ENCODE measurements at places on chromosomes 12 and 14.
A peak's percentile ranks its signal among the peaks of the same experiment; 100 is the strongest.

DNA sequence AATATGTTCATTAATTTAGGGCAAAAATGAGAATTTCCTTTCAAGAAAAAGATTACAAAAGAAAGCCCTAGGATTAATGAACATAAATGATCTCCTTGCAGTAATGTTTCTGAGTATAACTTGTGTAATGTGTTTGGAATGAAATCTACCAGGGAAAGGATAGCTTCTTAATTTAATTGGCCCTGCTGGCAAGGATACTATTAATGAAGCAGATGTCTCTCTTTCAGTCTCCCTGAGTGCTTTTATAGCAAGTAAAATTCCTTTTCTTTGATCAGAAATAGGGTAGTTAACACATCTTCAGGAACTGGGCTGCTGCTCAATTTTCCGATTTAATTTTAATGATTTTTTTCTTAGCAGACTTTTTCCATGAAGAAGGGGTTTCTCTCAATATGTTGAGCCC, 379.4 kb upstream of the PDE3A start:
- DNase-seq, result peak; percentile 44

GRCh38 chr14:41457393-41457792, 149.3 kb upstream of the LRFN5 start:
- DNase-seq, result no peak

DNA sequence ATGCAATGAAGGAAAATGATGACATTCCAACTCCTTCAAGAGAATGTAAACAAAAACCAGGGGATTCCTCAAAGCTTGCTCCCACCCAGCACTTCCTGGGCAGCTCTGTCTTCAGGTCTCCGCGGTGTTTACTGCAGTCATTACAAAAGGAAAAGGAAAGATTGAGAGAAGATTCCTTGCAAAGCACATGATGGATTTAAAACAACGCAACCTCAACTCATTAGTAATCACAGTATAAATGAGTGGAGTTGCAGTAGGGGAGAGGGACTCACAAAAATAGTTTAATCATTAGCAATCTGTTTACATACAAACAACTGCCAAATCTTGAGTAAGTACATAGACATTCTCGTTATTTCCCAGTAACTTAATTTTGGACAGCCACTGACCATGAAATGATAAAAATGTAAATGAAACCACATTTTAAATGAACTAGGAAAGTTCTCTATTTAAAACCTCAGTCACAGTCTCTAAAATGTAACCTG, 49.7 kb upstream of the OVCH1 start:
- DNase-seq, result no peak

DNA sequence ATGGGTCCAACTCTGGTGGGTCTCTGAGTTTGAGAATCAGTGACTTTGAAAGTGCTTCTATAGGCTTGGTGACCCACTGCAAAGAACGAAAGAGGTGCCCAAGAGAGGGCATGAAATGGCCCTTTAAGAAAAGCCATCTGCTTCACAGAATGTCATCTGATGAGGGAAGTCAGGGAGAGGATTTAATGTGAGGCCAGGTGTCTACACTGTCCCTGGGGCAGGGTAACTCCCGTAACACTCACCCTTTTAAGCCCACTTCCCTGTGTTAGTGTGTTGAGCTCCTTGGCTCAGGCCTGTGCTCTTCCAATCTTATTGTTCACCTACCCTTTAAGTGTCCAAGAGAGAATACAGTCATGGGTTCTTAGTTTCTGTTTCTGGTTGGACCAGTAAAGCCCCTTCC, 16.4 kb upstream of the SRSF5 start:
- no peak for DNase-seq

DNA sequence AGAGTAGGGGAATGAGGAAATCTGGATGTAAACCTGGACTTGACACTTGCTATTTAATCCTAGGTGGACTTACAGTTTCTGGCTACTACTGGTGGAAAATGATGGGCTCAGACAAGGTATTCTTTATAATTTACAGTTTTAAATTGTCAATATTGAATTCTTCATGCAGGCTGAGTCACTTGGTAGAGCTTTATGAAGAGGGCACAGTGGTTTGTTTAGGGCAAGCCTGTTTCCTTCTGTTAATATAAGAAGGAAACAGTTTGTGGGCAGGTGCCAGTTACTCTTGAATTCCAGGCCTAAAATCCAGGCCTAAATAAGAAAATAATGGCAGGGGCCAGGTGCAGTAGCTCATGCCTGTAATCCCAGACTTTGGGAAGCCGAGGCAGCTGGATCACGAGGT, 355.8 kb upstream of the RGS6 start:
- no peak for DNase-seq

- no peak for DNase-seq
Measured at GRCh38 chr12:125140279-125141209, 75.3 kb downstream of the AACS start.

DNA sequence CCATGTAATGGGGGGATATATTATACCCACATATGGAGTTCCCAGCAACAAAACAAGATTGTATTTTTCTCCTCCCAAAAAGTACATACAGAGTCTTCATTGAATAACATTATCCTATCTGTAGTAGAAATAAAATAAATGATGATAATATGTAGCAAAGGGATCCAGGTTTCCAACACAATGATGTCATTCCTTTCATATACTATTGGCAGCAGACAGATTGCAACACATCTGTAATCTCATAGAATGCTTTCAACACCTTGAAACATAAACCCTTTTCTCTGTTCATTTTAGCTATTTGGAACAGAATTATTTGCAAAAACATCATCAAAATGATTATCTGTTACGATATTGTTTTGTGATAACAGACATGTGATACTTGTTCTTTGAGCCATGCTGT, 317.6 kb downstream of the DPF3 start:
- DNase-seq, result peak; percentile 35

DNA sequence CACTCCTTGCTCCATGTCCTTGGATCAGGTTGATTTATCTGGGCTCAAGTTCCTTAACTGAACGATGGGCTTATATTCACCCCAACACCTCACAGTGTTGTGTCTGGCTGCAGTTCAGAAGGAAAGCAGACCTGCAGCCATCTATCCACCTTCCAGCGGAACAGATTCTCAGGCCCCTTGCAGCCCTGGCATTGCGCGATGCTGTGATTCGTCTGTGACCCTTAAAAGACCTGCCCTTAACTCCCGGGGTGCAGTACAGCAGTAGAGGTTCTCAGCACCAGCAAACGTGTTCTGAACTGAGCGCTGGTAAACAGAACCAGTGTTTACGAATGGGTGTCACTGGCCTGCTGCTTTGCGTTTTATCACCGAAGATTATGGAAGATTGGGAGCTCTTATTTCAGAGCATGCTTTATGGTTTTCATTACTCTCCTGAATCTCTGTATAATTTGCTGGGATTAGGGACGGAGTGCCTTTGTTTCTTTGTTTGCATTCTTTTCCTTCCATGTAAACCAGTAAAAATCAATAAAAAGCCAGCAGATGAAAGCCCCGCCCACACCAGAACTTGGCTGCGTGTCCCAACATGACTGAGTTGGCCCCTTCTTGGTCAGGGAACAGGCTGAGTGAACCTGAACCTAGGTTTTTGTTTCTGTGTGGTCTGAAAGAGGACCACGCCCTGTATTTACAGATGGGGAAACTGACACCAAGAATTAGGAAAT, 286.7 kb upstream of the CRY1 start:
- no peak for DNase-seq

DNA sequence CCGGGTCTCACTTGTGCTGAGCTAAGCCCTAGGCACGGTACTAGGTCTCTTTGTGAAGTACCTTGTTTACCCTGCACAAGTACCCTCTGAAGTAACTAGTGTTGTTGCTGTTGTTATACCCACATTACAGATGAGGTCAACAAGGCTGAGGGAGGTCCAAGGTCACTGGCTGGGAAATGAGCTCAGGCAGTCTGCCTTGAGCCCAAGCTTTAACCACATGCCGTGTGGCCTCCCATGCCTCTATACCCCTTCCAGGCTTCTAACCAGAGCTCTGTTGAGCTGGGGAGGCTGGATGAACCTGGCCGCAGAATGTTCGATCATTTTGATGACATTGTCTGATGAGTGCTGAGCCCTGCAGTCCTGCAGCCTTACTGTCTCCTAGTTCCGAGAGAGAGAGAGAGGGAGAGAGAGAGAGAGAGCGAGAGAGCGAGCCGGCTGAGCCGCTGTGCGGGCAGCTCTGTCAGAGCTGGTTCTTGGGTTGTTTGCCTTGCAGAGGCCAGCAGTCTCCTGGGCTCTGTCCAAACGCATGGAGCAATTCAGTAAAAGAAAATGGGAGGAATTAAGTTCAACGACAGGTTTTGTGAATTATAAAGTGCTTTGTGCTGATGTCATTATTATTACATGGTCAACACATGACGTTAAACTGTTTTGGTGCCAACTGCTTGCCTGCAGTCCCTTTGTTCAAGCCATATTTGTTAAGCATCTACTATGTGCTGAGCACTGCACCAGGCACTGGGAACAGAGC, 13.1 kb downstream of the JDP2 start:
- no peak for DNase-seq

DNA sequence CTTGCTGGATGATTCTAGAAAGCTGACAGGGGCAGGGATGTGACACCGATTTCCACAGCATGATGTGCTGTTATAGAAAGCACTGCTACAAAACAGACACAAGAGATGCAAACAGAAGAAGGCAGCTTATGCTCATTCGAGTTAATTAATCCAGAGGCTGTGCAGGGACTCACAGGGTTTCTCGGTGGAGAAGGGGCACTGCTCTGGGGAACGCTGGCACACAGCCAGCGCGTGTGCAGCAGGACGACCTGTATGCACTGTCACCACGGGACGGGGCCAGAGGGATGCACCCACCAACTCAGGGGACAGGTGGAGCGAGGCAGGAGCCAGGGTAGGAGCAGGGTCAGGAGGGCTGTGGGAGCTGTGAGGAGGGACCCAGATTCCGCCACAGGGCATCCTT, 143.5 kb downstream of the RIMBP2 start:
- no peak for DNase-seq

DNA sequence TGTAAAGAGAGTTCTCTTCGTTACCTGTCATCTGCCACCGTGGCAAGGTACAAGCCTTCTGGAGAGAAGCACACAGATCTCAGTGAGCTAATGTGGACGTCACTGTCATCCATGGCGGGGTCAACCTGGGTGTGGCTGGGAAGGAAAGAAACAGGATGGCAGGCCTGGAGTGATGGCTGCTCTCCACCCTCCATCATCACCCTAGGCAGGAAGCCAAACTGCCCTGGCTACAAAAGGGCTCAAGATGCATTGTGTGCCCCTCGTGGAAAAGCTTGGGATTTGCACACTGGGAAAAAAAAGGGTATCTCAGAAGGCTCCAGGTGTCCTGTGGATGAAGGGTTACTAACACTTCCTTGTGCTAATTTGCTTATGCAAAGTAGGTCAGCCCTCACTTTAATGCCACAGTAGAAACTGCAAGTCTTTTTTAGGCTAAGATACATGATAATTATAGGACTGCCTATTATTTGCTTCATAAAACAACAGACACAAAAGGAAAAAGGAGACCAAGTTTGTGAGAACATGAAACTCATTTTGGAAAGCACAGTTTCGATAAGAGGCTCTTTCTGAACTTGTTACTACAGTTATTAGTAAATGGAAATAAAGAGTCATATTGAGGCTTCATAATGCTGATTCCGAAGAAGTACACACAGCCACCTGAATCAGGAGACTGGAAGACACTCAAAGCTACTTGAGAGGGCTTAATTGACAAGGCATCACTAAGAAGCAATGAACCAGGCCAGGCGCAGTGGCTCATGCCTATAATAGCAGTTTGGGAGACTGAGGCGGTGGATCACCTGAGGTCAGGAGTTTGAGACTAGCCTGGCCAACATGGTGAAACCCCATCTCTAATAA, 18.9 kb downstream of the RFC5 start:
- no peak for DNase-seq

GRCh38 chr12:69102856-69103255, 136.5 kb upstream of the CPSF6 start:
- no peak for DNase-seq

DNA sequence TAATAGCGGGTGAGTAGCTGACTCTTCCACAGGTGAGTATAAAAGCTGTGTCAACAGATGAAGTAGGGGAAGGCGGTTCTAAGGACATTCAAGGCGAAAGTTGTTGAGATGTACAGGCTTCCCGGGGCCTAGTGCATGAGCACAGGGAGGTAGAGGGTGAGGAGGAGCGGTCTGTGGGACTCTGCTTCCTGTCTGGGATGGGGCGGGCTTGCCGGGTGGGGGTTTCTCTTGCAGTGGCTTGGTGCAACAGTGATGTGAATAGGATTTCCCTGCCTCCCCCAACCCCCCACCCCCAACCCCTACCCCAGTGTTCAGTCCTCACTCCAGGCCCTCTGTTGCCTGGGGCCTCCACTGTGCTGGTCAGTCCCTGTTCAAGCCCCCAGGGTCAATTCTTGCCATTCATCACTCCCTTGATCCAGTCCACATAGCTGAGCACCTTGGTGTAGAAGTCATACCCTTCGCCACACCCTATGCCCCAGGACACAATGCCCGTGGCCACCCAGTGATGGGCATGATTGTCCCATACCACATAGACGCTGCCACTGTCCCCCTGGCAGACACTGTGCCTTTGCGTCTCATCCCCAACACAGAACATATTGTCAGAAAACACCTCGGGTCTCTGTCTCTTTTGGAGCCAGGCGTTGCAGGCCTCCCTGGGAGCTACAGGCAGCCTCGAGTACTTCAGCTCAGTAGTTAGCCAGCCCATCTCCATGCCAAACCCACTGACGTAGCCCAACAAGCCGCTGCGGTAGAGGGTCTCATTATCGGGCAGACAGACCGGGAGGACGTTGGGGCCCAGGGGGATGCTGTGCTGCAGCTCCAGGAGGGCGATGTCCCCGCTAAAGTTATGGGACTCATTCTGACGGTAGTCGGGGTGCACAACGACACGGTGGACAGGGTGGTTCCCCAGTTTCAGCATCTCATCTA, 4.0 kb upstream of the C1R start:
- DNase-seq, result no peak

DNA sequence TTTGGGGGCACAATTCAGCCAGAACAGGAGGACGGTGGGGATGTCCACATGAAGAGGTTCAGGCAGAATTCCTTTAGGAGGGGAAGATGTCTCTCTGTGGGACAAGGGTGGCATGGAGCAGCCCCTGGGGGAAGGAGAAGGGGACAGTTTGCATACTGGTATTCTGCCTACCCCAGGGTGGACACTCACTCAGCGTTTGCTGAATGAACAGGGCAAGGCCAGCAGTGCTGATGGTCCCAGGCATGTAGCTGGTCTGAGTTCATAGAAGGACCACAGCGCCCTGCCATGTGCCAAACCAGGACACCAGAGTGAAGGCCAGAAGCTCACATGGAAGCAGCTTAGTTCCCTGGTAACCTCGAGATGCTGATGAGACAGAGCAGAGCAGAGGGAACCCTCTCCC, 5.4 kb downstream of the SERPINA5 start:
- DNase-seq, result no peak

DNA sequence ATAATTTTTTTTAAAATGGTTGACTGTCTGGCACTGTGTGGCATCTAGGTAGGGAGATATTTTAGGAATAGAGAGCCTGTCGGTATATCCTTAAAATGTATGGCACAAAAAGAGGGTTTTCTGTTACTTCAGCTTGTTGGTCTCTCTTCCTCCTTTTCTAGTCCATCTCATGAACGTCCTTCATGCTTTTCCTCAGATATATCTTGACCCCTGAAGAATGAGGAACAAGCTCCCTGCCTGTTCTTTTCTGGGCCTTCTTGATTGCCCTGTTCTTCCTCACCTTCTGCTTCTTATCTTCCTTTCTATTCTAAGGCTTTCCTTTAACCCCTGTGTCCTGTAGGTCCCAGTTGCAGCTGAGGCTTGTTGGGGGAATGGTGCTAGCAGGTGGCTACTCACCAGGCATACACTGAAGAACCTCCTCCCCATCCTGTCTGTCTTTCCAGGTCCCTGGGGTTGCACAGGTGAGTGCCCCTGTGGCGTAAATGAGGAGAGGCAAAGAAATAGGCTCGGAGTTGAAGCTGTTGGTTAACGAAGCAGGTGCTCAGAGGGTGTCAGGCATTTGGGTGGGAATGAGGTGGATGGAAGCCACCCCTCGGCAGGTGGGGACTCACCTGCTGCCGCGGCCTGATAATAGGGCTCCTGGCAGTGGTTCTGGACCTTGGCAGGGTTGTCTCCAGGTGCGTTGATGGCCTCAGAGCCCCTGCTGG, 7.2 kb upstream of the C1R start:
- DNase-seq, result no peak
